Activated T-cell treated with anti-CD3 and anti-CD28 coated beads, Interleukin-2, amount 50 U/mL, for 24 hours (primary cell): ENCODE measurements at places on chromosomes 12 and 14.

DNA sequence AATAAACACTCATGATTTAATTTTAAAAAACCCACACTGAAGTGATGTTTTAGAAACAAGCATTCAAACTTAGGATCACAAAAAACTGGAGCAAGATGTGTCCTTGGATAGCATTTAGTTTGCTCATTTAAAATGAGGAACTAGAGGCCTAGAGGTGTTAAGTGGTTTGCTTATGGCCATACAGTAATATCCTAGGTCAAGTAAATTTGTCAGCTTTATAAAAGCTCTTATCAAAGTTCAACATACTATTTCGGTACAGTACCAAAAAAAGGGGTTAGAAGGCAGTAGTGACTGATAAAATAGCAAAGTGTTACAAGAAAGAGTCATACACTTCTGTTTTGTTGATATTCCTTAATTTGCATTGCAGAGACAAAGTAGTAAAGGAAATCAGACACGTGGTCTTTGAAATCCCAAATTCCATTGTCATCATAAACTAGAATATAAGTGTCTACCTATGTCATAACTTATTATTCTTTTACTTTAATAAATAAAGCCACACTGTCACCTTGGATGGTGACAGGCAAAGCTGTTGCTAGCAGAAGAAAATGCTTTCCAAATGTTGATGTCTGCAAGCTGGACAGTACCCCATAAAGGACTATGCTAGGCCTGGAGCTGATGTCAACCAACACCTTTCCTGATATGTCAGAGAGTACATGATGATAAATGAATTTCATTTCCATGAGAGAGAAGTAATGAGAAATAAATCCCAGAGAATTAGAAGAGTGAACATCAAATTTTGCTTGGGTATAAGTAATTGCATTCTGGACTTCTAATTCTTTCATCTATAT, 17.6 kb upstream of the SRP54 start:
- DNase-seq = no peak

GRCh38 chr12:44372259-44372658, 503.9 kb downstream of the NELL2 start:
- DNase-seq = no peak

- DNase-seq = no peak
Measured at GRCh38 chr14:54148251-54148650, 191.6 kb upstream of the BMP4 start.

DNA sequence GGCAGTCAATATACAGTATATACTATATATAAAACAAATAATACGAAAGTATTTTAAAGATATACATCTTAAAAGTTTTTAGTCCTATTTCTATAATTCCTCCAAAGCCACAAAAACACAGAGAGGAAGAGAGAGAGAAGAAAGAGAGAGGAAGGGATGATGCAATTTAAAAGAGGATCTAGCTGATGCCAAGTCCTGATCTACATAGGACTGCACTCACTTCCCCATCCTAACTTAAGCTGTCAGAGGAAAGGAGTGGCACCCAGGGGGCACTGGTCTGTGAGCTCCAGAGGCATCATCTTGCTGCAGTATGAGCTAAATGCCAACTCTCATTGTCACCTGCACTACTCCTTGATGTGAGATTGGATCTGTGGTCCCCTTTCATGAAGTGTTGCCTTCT, 95.8 kb downstream of the C12orf42 start:
- no peak for DNase-seq

DNA sequence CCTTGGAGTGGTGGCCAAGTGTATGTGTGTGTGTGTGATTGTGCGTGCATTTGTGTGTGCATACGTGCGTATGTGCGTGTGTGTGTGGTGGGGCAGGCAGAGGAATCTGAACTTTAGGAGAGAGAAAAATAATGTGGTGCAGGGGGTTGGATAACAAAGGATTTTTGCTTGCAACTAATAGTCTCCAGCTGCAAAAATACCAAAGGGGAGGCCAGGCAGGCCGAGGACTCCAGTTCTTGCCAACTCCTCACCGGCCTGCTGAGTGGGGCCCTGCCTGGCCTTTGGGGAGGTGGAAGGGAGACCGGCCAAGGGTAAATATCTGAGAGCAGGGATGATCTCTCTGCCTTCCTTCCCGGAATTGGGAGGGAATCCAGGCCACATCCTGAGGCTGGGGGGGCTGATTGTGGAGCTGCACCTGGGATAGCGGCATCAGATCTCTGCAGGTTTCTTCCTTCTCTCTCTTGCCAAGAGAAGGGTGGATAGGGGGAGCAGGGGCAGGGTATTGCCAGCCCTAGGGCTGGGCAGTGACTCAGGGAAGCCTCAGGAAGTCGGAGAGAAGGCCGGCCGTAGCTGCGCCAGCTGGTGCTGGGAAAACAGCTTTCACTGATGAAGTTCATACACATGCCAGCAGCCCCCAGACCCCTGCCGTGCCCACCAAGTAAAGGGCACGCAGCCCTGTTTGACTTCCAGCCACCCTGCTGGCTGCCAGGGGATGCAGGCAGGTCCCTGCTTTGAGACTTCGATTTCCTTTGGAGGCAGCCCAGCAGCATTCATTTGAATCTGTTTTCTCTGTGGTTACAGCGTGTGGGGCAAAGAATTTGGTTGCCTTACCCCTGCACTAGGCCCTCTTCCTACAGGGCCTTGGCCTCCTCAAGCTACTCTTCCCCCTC, 4.6 kb upstream of the LRP1-AS start:
- no peak for DNase-seq

GRCh38 chr12:88432531-88433490, 147.5 kb downstream of the KITLG start:
- DNase-seq = no peak

GRCh38 chr14:62015243-62015642, 253.0 kb downstream of the SNAPC1 start:
- DNase-seq = no peak

DNA sequence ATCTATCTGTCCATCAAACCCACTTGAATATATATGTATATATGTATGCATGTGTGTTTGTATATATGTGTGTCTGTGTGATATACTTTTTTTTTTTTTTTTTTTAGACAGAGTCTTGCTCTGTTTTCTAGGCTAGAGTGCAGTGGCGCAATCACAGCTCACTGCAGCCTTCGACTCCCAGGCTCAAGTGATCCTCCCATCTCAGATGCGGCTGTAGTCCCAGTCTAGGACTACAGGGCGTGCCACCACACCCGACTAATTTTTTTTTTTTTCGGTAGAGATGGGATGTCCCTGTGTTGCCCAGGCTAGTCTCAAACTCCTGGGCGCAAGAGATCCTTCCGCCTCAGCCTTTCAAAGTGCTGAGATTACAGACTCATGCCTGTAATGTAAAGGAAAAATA, 13.0 kb upstream of the APOBEC1 start:
- DNase-seq = no peak

DNA sequence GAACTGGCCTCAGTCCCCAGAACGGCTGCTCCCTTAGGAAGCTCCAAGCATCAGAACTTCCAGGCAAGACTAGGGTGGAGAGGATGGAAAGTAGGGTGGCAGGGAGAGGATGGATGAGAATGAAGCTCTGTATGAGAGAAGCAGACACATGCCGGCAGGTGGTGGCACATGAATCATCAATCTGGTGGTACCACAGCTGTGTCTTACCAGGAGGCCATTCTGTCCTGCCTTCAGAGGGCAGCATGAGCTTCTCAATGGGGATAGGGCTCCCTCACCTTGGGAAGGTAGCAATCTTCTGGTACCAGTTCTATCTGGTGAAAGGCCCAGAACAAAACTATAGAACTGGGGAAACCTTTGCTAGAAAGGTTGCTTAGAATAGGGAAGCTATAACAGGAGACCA, 55.4 kb upstream of the PYGL start:
- no peak for DNase-seq

DNA sequence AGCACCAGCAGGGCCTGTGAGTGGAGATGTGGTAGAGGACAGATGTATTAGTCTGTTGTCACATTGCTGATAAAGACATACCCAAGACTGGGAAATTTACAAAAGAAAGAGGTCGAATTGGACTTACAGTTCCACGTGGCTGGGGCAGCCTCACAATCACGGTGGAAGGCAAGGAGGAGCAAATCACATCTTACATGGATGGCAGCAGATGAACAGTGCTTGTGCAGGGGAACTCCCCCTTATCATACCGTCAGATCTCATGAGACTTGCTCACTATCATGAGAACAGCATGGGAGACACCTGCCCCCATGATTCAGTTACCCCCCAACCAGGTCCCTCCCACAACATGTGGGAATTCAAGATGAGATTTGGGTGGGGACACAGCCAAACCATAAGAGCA, 361.9 kb downstream of the VRK1 start:
- no peak for DNase-seq

GRCh38 chr12:94710933-94711332, 60.6 kb upstream of the TMCC3 start:
- peak; percentile 34 for DNase-seq

DNA sequence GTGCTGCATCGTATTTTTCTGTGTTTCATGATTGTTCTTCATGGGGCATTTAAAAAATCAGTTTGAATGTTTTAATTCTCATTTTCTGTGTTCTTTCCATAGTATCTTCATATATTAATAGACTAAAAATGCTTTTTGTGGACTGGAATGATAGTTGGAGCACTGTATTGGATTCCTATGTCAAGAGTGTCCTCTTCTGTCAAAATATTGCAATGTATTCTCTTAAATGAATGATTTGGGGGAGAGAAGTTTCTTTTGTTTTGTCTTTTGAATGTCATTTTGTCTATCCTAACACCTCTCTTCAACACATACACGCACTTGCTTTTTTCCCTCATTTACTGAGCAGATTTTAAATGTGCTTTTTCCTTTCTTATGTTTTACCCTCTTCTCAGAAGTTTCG, 4.7 kb upstream of the EIF2S3B start:
- DNase-seq = no peak

DNA sequence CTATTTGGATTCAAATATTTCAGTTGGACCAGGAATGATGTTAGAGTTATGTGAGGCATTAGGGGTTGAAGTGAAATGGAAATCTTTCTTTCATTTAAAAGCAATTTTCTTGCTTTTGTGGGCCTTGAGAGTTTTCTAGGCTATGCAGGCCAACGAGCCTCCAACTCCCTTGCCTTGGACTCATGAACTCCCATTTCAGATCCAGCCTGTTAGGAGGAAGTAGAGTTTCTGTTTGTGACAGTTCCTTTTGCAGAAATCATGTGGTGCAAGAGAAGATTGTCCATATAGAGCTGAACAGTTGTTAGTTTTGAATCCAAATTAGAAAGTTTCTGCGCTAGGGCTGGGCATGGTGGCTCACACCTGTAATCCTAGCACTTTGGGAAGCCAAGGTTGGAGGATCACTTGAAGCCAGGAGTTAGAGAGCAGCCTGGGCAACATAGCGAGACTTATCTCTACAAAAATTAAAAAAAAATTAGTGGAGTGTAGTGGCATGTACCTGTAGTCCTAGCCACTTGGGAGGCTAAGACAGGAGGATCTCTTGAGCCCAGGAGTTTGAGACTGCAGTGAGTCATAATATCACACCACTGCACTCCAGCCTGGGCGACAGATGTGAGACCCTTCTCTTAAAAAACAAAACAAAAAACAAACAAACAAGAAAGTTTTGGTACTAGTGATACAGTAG, 47.3 kb upstream of the MED13L start:
- DNase-seq = no peak

DNA sequence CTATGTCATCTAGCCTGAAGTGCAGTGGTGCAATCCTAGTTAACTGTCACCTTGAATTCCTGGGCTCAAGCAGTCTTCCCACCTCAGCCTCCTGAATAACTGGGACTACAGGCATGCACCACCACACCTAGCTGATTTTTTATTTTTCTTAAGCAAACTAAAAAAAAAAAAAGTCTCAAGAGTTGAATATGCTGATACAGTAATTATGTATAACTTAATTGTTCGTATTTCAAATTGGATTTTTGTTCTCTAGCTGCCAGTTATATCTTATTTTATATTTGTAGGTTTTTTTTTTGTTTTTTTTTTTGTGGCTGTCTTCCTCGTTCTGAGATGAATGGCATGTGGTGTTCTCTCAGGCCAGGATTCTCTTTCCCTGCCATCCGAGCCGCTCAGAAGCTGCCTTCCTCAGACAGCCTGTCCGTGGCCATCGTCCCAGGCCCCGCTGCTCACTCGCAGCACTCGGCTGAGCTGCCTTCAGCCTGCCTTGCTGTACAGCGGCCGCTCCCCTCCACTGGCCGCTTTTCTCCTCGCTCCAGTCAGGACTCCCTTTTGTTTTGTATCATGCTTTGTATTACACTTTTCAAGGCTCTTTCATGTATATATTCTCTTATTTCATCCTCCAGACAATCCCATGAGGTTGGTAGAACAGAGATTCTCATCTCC, 53.3 kb downstream of the WDR20 start:
- DNase-seq = no peak

- no peak for DNase-seq
Measured at GRCh38 chr14:55098561-55098898, 30.5 kb upstream of the LGALS3 start.

- no peak for DNase-seq
Measured at GRCh38 chr14:58738189-58738836, 100.6 kb downstream of the DACT1 start.

- DNase-seq = peak; percentile 47
Measured at GRCh38 chr12:12582895-12583303, 20.2 kb upstream of the DUSP16 start.

DNA sequence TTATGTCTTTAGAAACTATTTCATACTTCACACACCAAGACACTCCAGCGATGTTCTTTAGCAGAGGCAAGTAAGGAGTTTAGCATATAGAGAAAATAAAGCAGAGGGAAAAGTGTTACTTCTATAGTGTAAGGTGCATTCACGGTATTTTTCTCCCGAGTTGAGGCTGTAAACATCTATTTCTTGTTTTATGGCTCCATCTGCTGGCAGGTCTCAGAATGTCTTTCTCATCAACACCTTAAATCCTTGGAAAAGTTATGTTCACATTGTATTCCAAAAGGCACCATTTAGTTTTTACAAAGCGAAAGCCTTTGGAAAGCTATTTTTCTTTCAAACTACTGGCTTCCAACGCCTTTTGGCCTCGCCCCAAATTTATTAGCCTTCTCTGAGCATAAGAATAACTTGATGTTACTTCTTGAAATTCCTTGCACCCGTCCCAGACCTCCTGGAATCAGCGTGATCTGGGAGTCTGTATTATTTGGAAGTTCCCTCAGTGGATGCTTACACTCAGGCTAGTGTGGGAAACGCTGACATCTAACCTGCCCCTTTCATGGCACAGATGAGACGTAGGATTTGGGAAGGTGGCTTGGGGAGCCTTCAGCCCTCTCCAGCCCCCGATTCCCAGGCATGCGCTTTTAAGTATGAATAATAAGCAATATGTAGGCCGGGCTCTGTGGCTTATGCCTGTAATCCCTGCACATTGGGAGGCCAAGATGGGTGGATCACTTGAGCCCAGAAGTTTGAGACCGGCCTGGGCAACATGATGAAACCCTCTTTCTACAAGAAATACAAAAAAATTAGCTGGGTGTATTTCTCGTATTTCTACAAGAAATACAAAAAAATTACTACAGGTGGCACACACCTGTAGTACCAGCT, 1.9 kb upstream of the PIWIL1 start:
- DNase-seq = no peak

- DNase-seq = no peak
Measured at GRCh38 chr12:89059721-89060541, 292.4 kb downstream of the DUSP6 start.

- DNase-seq = no peak
Measured at GRCh38 chr12:22576473-22576872, 32.1 kb upstream of the C2CD5 start.

GRCh38 chr12:95790033-95790916, at the start of gene NTN4:
NTN4 (minus strand) TSS chr12:95790764; CDS start chr12:95790309, 455 bp downstream.
- DNase-seq = peak; percentile 53

GRCh38 chr12:95959107-95959506, 16.0 kb downstream of the AMDHD1 start:
- no peak for DNase-seq

- no peak for DNase-seq
Measured at GRCh38 chr12:2973566-2973965, 14.4 kb downstream of the TEAD4 start.

- DNase-seq = no peak
Measured at GRCh38 chr12:113022563-113023297, 33.8 kb upstream of the DTX1 start.
